ENCODE measurements at places on chromosomes 1 and 21.

DNA sequence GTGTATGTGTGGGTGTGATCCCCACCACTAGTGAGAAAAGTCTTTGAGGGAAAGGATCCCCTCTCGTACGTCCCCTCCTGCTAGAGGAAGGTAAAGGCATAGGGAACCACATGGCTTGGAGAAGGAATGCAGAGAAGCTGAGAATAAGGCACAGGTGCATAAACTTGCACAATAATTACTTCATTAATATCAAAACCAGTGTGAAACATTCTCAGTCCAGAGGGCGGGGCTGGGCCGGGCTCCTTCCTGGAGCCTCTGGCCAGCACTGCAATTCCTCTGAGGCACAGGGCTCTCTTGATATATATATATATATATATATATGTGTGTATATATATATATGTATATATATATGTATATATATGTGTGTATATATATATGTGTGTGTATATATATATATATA, 162.6 kb downstream of the TSEN15 start:
- no peak for DNase-seq

GRCh38 chr1:74767490-74767889, 34.5 kb downstream of the TYW3 start:
- no peak for DNase-seq

- no peak for DNase-seq
These were observed 15.9 kb upstream of the CGN start for GRCh38 chr1:151495316-151495715.

DNA sequence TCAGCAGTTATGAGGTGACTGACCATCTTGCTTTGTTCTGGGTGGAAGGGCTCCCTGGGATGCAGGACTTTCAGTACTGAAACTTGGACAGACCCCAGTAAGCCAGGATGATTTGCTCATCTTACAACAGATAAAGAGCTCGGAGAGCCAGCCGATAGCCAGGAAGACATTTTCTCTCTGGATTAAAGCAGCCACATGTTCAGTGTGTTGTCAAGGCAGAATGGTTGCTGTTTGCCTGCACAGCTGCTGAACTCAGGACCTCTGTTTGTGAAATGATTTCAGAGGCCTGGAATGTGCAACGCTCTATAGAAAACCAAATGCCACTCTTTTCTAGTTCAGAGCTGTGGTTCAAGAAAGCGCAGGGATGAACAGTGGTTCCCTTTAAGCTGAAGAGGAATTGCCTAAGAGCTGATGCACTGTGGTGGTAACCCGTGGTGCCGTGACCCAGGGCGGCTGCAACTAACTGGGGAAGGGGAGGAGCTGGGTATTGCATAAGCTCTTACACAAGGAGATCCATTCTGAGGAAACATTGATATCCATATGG, 40.7 kb downstream of the CASQ2 start:
- DNase-seq = no peak

GRCh38 chr1:145796753-145797152, 27.1 kb downstream of the RNF115 start:
- DNase-seq = no peak

DNA sequence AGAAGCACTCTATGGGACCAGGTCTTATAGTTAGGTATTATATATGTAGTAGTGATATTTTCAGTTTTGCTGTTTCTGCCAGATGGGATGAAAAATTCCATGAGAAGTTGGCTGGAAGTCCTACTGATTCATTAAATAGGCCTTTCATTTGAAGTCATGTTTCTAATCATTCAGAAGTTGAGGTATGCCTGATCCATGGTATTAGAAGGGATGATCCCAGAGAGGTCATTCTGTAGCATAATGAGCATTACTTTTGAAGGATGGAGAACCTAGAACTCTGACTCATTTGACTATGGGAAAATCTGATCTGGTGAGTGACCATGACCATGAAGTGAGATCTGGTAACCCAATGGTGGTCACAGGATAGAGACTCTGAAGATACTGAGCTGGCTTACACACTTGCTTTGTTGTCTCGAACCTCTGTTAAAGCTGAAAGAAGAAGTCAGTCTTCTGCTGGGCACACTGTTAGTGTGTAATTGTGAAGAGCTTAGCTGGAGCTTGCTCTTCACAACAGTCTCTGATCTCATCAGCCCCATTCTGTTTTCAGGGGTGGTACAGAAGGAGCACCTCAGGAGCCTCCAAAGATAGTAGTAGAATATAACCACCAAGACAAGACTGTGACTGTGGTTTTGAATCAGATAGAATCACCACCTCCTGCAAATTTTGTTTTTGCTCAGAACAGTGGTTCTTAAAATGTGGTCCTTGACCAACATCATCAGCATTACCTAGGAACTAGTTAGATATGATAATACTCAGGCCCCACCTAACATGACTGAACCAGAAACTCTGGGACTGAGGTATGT, 9.0 kb downstream of the MGST3 start:
- DNase-seq = no peak

GRCh38 chr21:31873696-31874599, 1.1 kb downstream of the HUNK start:
- DNase-seq = no peak

- no peak for DNase-seq
These were observed 10.6 kb downstream of the RHBG start for GRCh38 chr1:156379420-156380165.

- DNase-seq = no peak
These were observed 1.9 kb upstream of the LINGO4 start for GRCh38 chr1:151807131-151807530.

DNA sequence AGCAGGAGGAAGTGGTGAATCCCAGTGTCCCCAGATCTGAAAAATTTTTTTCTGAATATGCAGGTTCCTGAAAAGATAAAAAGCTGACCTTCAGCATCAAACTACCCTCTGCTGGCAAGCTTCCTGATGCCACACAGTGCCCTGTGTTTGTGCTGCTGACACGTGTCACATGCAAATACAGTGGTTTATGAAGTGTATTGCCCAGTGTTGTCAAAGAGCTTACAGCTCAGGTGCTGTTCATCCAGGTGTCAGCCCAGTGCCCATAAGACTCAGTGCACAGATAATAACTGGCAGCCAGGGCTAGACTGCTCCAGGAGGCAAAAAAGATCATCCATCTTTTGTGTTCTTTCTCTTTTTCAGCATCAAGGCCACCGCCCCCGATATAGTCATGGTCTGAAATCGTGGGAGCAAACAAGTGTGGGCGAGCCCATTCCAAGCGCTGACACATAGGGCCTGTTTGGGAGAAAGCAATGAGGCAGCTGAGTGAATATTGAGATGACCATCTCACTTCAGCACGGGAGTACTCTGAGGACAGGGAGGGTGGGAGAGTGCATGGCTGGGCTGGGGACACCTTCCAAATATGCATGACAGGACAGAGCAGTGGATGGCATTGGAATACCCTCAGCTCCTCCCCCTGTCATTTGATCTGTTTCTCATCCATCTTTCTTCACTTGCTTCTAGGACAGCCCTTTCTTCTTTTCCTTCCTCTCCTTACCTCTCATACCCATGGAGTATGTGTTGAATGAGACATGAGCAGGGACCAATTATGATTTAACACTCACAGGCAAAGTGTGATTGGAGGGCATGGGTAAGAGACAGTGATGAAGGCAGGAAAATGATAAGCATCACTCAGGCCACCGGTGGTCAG, 6.4 kb upstream of the KCNK1 start:
- no peak for DNase-seq

DNA sequence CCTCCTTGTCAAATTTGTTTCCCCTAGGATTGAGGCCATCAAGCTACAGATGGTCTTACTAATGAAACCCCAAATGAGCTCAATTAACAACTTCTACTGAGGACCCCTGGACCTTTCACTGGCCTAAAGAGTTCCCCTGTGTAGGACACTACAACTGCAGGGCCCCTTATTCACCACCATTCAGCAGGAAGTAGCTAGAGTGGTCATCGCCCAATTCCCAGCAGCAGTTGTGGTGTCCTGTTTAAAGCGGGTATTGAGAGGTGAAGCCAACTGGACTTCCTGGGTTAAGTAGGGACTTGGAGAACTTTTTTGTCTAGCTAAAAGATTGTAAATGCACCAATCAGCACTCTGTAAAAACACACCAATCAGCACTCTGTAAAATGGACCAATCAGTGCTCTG, 1466.9 kb downstream of the KCNT2 start:
- no peak for DNase-seq

- no peak for DNase-seq
These were observed 558.2 kb upstream of the USP24 start for GRCh38 chr1:55773211-55773940.

DNA sequence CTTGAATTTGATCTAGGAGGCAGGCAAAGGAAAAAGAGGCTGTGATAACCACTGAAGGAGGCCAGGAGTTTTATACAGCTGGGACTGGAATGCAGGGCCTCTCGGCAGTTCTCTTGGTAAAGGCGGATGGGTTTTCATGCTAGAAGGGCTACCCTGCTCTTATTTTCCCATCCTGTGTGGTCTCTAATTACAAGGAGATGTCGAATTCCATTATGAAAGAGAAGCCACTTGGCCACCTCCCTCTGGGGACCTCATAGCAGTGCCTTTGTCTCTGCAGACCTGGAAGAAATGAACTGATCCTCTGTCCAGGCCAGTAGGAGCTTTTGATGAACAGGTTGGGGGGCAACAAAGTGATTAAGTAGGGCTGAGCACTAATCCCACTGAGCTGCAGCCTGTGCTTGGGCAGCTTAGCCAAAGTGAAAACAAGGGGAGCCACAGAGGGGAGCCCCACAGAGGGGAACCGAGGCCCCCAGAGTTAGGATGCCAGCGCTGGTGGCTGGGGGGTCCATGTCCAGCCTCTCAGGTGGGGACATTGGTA, 42.2 kb upstream of the BCAR3 start:
- DNase-seq = no peak

DNA sequence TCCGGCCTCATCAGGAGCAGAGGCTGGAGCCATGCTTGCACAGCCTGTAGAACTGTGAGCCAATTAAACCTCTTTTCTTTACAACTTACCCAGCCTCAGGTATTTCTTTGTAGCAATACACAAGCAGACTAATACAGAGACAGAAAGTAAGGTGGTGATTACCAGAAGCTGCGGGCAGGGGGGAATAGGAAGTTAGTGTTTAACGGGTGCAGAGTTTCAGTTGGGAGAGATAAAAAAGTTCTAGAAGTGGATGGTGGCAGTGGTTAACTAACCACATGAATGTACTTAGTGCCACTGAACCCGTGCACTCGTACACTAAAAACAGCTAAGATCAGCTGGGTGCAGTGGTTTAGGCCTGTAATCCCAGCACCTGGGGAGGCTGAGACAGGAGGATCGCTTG, 80.4 kb upstream of the TARDBP start:
- peak; percentile 40 for DNase-seq

DNA sequence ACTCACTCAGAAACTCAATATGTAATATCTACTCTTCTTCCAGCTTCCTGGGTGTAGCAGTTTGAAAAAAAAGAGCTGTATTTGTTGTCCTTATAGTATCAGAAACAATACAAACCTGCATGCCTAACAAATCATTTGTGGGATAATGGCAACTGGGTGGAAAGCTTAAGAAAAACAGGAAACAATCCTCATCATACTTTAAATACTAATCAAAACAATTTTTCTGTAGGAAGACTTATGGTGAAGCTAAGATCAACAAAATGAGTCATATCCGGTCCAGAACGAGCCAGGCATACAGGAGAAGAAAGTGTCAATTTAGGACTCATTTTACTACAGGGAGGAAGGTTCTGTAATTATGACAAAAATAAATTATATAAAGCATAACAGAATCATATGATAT, 181.8 kb upstream of the ADGRL4 start:
- no peak for DNase-seq

GRCh38 chr1:205572421-205572820, 59.4 kb downstream of the ELK4 start:
- DNase-seq = no peak

DNA sequence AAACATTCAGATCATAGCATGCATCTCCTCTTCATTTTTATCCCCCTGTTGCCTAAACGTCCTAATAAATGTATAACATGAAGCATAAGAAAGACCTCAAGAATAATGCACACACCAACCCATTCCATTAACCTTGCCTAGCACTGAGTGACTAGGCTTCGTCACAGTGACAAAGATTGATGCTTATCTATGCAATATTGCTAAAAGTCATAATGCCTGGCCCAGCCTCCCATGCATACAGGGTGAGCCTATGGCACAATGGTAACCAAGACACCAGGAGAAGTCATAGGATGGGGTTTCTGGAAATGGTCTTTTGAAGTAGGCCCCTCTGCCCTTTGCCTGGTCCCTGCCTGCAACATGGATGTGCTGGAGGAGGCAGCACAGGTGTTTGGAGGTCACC, 33.8 kb downstream of the ABCA4 start:
- no peak for DNase-seq

- no peak for DNase-seq
These were observed 66.8 kb upstream of the ASB17 start for GRCh38 chr1:75999034-75999433.

- DNase-seq = no peak
These were observed 237.6 kb downstream of the PTPRC start for GRCh38 chr1:198876371-198876871.

DNA sequence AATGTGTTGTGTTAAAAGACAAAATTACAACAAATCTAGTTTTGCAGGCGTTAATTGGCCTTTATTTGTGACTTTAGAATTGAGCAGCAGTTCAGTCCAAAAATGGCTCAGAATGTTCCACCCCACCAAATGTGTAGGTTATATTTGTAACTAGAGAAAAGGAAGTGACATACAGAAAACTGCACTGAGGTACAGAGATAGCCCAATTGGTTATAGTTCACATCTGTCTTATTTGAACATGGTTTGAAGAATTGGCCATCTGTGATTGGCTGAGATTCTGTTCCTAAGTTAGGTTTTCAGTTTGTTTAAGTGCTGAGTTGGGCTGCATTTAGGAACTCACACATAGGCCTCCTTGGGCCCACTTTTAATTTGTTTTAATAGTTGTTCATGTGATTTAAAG, 12.0 kb upstream of the FMO2 start:
- no peak for DNase-seq

DNA sequence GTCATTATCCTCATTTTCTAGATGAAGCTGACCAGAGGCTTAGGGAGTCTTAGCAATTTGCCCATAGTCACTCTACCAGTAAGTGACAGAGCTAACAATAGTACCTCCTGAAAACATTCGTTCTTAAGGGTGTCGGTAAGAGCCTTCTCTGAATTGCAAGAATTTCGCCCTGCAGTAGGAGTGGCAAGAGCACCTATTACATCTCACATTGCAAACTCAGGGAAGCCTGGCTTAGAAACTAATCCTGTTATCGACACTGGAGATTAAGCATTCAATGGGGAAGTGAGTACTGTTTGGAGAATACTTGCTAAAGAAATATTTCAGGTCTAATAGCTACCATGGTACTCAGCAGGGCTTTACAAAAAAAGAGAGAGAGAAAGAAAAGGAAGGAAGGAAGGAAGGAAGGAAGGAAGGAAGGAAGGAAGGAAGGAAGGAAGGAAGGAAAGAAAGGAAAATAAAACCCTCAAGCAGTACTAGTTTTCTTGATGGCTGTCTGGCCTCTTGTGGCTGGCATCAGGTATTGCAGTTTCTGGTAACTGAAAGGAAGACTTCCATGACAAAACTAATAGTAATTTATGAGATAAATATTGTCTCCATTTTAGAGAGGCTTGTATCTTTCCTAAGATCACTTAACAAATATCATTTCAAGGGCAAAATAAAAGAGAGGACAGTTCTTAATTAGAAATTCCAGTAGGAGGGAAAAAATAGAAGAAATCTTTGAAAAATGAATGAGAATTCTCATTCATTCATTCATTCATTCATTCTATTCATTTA, 10.4 kb downstream of the C1orf226 start:
- no peak for DNase-seq

- no peak for DNase-seq
These were observed 630.0 kb upstream of the RGS18 start for GRCh38 chr1:191528275-191528674.

All from GM12878 (cell line).